ENCODE measurements at places on chromosomes 3 and 15.

DNA sequence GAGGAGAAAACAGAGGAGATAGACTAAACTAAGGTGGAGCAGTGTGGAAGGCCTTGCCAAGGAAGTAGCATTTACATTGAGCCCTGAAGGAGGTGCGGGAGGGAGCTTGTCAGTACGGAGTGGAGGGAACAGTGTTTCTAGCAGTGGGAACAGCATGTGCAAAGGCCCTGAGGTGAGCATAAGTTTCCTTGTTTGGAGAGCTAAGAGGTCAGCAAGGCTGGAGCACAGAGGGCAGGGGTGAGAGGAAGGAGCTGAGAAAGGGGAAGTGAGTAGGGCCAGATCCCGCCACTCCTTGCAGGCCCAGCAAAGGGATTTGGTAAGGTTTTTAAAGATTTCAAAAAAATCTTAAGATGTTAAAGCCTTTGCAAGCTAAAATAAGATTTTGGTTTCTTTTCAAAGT, 70.1 kb downstream of the HMCES start:
- no peak for DNase-seq

- DNase-seq = no peak
Observed at GRCh38 chr15:46178138-46178537, 543.3 kb downstream of the SQOR start.

DNA sequence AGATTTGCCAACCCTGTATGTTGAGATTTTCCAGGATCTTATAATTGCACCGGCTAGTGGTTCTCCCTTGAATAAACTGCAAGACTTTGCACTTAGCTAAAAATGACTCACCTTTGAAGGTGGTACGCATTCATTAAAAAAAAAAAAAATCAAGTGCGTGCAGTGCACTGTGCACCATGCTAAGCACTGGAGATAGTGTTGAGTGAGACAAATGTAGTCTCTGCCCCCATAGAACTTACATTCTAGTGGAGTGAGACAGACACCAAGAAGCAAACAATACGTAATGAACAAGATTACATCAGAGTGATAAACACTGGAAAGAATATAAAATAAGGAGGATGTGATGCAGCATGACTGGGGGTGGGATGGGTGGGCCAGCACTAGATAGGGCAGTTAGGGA, 69.4 kb downstream of the ITPR1 start:
- no peak for DNase-seq

- DNase-seq = no peak
Observed at GRCh38 chr3:186401556-186401955, 39.5 kb upstream of the DGKG start.

GRCh38 chr3:112253301-112253971, 40.6 kb downstream of the SLC9C1 start:
- DNase-seq = no peak

DNA sequence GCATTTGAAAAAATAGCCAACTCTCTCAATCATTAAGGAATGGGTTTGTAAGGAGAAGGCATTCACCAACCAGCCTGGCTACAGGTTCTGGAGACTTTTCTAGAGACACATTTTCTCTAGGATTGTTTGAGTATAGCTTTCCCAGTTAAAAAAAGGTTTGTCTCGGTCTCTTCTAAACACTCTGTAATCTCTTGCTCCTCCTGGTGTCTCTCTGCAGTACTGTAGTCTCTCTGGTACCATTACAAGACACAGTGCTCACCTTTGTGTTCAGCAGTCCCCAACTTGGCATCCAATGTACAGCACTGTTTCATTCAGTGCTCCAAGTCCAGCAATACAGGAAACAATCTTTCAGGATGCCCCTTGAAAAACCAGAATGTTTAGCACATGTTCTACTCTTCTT, 534.4 kb downstream of the ZNF385D start:
- DNase-seq = no peak

GRCh38 chr15:66025972-66026371, 156.7 kb downstream of the RAB11A start:
- DNase-seq = no peak

GRCh38 chr15:82551646-82552247, 11.5 kb upstream of the RPS17 start:
- DNase-seq = no peak

GRCh38 chr3:10876661-10877060, 60.6 kb downstream of the SLC6A11 start:
- no peak for DNase-seq

- DNase-seq = no peak
Observed at GRCh38 chr3:12869035-12869621, 27.8 kb upstream of the RPL32 start.

DNA sequence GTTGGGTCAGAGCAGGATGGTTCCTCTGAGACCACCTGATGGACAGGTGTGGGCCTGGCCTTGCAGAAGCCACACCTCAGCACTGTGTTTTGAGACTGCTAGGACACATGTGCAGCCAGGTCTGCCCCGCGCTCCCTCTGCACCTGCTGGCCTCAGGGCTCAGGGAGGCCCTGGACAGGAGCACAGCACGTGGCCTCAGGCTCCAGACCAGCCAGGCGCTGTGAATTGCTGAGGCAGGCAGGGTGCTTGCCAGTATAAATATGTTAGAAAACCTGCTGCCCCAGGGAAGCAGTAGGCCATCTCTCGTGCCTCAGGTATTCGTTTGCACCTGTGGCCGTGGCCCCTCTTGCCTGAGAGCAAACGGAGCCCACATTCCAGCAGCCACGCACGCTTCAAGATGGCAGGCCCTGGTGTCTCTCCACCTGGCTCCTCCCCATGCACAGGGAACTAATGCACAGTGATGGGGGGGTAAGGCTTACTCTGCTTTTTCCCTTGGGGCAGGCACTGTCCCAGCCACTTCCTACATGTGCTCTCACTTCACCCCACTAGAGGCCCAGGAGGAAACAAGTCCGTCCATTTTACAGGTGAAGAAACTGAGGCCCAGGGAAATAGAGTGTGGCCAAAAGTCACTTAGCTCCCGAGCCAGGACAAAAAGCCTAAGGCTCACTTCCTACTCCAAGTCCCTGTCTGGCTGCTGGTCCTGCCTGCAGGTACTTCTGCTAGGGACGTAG, 20.4 kb downstream of the SEC61A1 start:
- no peak for DNase-seq

GRCh38 chr15:70761046-70761445, 2.3 kb downstream of the UACA start:
- DNase-seq = no peak

DNA sequence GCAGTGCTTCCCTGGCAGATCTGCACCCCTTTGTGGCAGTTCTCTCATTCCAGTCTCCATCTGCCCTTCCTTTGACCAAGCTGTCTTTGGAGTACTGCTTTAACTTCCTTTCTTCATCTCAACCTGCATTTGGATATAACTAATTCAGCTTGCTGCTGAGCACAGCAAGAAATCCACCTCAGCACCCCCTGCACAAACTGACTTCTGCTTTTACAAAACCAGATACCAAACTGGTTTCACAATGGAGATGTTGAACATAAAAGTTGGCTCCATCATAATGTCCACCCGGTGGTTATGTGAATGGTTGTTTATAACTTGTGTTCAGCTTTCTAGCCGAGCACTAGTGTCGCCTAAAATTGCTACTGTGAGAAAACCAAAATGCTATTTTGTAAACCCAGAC, 341.1 kb upstream of the SEMA6D start:
- no peak for DNase-seq

DNA sequence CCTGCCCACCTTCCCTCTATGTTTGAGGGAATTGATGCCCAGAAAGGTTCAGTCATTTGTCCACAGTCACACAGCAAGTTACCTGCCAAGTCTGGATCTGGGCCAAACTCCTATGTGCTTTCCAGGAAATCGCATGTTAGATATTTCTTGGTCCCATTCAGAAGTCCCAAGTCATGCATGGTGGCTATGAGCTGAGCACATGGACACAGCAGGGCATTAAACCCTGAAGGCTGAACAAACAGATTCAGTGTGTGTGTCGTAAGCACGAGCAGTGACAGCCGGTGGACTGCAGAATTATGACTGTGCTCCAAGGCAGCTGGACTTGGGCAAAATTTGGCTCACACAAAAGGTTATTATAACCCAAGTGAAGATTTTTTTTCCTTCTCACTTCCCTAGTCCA, 11.4 kb upstream of the SLC6A6 start:
- DNase-seq = no peak

DNA sequence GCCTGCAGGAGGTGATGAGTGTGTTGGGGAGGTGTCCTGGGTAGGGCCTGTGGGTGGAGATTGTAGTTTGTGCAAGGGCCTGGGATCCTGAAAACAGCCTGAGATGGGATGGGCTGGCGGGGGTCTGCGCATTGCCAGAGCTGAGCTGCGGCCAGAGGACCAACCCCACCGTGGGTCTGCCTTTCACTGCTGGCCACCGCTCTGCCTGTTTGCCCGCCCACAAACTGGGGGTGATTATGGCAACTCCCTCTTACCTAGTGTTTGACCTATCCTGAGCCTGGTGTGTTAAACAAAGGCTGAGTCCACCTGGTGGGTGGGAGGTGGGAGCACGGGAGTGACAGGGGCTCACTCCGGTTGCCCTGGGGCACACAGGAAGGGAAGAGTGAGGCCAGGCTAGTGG, 9.8 kb downstream of the ABTB1 start:
- no peak for DNase-seq

DNA sequence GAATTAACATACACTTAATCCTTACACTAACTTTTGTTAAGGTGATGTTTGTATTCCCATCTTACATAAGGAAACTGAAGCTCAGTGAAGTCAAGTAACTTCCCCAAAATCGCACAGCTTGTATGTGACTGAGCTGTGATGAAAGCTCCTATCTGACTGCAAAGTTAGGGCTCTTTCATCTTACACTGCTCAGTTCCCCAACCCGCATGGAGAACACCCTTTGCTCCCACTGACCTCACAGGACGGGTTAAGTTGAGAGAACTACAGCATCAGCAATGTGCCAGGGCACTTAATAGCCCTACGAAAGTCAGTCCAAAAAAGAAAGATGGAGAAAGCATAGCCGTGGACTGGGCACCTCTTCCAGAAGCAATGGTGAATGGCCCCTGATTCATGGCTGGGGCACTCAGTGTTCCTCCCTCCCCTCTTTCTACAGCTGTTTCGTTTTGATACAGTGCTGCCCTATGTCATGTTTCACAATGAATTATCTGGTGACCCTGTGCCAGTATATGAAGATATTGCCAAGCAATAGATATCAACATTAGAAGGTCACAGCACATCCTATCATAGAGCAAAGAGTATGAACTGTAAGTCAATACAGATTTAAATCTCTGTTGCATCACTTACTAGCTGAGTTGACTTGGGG, 38.0 kb downstream of the CADPS start:
- DNase-seq = no peak

GRCh38 chr3:37147666-37148065, 26.7 kb downstream of the LRRFIP2 start:
- DNase-seq = no peak

- no peak for DNase-seq
Observed at GRCh38 chr3:146160321-146160963, 542 bp downstream of the PLOD2 start.

DNA sequence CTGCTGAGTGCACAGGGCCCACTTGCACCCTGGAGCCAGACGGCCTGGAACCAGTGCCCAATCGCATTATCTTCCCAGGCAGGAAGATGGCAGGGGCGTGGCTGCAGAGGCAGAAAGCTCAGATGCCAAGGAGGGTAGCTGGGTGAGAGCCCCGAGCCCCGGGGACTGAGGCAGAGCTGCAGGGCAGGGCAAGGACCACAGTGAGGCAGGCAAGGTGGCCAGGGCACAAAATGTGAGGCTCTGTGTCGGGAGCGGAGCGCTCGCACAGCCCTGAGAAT, 1.6 kb upstream of the CCDC33 start:
- DNase-seq = no peak

GRCh38 chr3:154872074-154872473, 208.0 kb upstream of the MME start:
- no peak for DNase-seq

DNA sequence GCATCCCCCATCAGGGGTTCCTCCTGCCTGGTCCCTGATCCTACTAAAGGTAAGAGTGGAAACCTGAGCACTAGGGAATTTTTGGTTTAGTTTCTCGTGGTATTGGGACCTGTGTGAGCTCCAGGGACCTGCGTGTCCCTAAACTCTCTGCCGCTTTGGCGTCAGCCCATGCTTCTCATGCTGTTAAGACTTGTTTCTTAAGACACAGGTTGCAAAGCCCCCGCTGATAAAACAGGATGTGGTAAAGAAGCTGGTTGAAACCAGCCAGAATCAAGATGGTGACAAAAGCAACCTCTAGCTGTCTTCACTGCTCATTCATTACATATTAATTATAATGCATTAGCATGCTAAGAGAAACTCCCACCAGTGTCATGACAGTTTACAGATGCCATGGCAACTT, 64.6 kb downstream of the LYZL4 start:
- DNase-seq = no peak

DNA sequence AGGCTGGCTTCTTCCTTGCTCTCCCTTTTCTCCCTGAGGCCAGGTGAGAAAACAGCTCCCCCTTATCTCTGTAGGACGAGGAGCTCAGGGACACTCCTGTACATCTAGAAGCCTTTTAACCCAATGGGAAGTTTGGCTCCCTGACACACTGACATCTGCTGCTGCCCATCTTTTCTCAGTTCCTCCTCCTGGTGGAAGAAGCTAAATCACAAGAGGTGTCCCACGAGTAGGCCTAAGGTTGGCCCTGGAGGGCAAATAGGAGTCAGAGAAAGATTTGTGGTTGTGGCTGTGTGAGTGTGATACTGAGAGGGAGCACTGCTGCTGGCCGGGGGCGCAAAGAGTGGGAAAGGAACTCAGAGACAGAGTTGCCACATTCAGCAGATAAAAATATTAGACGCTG, 49.5 kb downstream of the ARHGAP31 start:
- no peak for DNase-seq

GRCh38 chr3:104696470-104696869, 670.2 kb upstream of the ALCAM start:
- DNase-seq = no peak

- no peak for DNase-seq
Observed at GRCh38 chr15:35281515-35281914, 196.4 kb upstream of the NANOGP8 start.

- no peak for DNase-seq
Observed at GRCh38 chr15:26113296-26113695, 250.2 kb upstream of the ATP10A start.

GRCh38 chr3:59876533-59877062, 826.8 kb upstream of the CFAP20DC start:
- no peak for DNase-seq

DNA sequence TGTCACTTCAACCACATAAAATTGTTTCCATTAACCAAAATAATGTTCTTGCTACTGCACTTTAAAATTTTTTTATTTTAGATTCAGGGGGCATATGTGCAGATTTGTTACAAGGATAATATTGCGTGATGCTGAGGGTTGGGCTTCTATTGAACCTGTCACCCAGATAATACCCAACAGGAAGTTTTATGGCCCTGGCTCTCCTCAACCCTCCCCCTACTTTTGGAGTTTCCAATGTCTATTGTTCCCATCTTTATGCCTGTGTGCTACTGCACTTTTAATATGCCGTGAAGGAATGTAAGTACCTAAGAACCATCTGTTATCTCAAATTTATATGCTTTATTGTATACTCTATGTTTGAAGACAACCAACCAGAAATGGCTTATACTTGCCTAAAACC, 42.0 kb upstream of the IMPG2 start:
- DNase-seq = no peak

- no peak for DNase-seq
Observed at GRCh38 chr3:152472672-152472954, 203.9 kb downstream of the MBNL1 start.

All from cortex of kidney (tissue), 1 donor.